BE2C (cell line): ENCODE measurements at places on chromosomes 3 and 15.
A peak's percentile ranks its signal among the peaks of the same experiment; 100 is the strongest.

GRCh38 chr3:42635111-42635510 is 18.4 kb upstream of the ZBTB47 start:
- no peak for DNase-seq

- no peak for DNase-seq
These were observed 111.7 kb downstream of the LMLN start for GRCh38 chr3:198071602-198072287.

DNA sequence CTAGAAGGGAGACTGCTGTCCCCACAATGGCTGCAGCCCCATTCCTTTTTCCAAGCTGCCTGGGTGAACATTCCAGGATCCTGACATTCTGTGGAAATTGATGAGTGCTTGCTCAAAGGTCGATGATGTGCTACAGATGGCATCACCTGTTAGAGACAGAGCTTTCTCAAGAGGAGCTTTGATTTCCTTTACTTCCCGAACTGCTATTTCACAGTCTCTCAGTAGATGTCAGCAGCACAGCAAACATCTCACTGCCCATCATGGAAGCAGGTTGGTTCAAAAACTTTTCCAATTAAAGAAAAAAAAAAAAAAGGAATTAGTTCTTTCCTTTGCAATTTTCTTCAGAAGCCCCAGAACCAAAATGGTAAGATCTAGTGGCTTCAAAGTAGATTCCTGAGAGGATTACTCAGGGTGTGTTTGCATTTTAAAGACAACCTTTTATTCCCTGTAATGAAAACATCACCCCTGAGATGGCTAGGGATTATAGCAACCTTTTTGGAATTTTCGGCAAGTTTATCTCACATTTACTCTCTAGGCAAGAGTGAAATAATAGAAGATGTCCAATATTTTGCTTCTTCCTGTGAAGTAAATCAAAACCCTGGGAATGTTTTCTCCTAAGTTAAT is 44.8 kb downstream of the POLR2M start:
- peak; percentile 23 for DNase-seq

GRCh38 chr3:9944271-9944670 is 7.9 kb downstream of the PRRT3 start:
- no peak for DNase-seq

DNA sequence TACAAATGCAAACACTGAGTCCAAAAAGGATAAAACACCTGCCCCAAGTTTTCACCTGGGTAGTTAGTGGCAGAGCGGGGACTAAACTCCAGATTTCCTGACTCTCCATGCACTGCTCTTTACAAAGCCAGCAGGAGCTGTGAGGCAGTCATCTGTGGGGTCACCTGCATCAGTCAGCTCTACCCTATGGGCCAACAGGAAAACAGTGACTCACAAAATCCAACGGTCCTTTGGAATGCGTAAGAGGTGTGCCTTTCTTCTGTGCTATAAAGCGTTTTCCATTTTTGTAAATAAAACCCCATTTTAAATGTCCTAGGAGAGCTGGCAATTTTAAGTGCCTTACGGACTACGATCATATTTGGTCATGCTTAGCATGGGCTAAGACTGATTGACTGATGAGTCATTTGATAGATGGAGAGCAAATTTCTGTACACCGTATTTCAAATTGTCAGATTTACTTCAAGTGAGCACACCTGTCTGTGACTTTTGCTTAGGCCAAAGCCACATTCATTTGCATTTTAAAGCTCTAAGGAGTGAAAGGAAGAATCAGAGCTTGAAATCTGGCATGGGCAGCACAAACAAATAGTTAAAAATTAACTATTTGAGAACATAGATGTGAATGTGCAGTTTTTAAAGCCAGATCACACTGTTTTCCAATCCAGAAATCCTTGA is 4.4 kb upstream of the COL8A1 start:
- DNase-seq = no peak

DNA sequence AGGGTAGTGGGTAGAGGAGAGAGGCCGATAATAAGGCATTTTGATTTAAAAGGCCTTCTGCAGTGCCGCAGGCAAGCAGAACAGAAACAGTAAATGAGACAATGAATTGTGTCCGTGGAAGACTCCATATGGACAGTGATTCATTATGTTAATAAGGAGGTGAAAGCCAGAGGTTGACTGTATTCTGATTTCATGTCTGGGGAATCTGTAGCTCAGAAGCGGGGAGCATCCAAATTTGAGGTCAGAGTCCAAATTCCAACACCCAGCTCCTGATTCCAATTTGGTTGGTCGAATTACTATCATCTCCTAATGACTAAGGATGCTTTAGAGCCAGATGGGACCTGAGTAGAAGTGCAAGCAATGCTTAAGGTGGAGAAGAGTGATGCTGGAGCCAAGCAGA is 1.0 kb upstream of the TBC1D21 start:
- no peak for DNase-seq

DNA sequence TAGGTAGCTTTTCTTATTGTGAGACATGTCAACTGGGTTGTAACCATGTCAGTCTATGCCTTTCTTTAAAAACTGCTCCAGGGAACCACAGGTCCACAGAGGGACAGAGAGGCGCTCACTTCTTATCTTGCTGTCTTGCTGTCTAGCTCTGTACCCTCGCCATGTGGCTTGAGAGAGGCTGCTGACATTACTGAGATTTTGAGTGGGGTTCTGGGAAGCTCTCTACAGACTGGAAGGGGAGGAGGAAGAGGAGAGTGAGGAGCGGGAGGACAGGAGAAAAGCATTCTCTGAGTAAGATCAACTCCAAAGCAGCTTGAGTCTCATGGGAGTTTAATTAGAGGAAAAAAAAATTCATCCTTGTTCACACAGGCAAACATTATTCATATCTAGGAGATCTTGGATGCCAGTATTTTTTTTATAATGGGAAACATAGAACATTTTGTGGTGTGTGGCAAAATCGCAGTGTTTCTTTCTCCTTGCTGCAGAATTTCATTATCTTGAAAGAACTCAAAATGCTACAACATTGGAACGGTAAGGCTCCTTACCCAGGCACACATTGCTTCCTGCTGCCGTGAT is 1037.0 kb upstream of the NR2F2 start:
- no peak for DNase-seq

DNA sequence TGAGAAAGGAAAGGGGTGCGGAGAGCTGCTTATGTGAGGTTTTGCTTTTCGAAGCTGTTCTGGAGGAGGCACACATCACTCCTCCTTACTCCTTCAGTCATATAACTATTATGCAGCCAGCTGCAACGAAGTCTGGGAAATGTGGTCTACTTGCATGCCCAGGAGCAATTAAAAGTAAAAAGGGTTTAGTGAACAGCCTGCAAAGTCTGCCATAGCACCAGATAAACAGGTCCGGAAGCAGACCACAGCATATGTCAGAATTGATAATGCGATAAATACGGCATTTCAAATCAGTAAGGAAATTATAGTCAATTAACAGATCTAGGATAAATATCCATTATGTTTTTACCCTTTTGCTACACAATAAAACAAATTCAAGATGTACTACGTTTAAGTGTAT is 99.5 kb downstream of the POLR2M start:
- peak; percentile 63 for DNase-seq

- DNase-seq = no peak
These were observed 40.5 kb upstream of the MITF start for GRCh38 chr3:69698728-69699127.

GRCh38 chr3:178761024-178761423 is 224.8 kb downstream of the KCNMB2 start:
- no peak for DNase-seq

- no peak for DNase-seq
These were observed 16.4 kb downstream of the CHST13 start for GRCh38 chr3:126540342-126540849.

- no peak for DNase-seq
These were observed 16.6 kb downstream of the CCDC33 start for GRCh38 chr15:74252721-74253120.

- DNase-seq = no peak
These were observed 33.2 kb upstream of the ZNF710 start for GRCh38 chr15:89967881-89968280.

DNA sequence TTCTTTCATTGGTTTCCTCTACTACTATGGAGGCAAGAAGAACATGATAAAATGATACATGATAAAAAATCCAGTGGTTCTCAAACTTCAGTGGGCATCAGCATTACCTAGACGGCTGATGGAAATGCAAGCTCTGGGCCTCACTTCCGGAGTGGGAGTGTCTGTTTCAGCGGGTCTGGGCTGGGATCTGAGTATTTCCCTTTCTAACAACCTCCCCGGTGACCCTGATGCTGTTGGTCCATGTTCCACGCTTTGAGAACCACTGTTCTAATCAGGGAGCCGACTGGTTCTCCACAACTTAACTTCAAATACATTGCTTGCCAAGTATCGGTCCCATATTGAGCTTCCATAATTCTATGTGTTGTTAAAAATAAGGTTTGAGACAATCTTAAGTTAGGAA is 712.3 kb upstream of the LMCD1 start:
- no peak for DNase-seq

DNA sequence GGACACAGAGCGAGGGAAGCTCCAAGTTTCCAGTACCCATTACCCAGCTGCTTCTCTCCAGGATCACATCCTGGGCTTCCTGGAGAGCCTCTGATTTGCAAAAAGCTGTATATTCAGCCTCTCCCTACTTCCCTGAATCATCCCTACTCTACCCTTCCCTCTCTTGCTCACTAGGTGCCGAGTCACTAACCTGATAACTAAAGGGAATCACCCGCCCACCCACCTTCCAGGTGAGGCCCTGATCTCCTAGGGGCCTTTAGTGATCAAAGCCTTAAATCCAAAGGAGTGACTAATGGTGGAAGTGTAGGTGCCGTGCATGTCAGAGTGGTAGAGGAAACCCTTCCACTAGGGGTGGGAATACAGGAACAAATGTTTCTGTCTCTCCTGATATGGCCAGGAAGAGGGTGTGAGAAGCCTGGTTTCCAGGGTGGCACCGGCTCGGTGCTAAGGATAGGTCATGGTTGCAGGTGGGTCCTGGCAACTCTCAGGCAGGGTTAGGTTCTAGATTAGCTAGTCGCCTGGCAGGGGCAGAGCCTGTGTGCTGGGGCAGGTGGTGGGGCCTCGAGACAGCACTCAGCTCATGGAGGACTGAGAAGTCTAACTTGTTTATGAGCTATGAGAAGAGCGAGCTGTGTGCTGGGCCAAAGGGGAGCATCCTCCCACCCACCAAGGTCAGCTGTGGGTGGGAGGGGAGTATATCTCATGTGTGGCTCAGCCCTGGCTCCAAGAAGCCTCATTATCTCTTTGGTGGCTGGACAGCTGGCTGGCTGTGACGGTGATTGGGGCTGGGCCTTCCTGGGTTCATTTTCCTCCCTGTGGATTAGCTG is 10.1 kb downstream of the SEMA7A start:
- DNase-seq = no peak
